H9 (cell line): ENCODE measurements at places on chromosomes 1 and 21.

DNA sequence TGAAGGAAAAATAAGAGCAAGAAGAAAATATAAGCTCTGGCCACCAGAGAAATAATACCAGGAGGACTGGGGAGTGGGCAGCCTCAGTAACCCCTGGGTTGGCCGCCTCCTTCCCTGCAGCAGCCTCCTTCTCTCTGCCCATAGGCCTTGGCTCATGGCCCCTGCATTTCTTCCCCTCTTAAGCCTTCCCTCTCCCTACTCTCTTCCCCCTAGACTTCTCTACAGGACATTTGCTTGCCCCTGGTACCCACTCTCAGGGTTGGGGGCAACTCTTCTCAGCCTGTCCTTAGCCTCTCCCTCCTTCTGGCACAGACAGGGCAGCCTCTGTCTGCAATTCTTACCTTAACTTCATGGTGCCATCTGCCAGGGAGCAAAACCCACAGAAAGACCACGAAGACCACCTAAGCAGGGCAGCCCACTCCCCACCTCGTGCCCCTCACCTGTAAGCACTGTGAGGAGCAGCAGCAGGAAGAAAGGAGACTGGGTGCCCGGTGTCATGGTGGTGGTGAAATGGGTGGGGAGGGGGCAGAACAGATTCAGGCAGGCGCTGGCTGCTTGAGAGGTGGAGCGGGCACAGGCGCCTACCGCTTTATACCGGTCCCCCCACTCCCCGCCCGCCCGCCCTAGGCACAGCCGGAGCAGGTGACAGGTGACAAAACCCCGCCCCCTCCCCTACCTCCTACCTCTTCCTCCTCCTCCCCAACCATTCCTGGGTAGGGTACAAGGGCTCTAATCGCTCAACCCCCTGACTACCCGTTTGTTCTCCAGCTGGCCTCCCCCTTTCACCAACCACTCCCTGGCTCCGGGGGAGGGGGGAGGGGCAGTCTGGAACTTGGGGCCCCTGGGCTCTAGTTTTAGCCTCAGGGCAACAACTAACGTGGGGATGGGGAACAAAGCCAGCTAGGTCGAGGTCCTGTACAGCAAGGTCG is 15.1 kb downstream of the THBS3 start:
- DNase-seq, result peak; percentile 82

- peak; percentile 61 for DNase-seq
Observed at GRCh38 chr21:42524341-42525028, 10.8 kb downstream of the SLC37A1 start.

GRCh38 chr1:174397261-174397660 is 50.5 kb upstream of the GPR52 start:
- DNase-seq, result no peak

DNA sequence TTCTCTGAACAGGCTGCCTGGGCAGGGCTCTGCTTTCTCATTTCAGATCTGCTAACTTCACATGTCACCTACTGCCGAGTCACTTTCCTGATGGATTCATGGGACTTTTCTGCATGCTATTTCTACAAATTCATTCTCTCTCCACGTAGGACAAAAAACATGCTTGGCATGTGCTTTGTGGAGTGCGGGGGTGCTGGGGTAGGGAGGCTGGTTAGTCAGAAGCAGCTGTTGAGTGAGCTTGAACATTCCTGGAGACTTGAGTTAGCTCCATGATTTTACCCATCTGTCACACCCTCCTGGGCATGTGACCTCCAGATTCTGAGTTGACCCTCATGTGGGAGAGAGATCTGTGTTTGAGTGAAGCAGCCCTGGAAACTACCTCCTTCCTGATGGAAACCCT is 71.4 kb downstream of the UCK2 start:
- DNase-seq, result peak; percentile 14

DNA sequence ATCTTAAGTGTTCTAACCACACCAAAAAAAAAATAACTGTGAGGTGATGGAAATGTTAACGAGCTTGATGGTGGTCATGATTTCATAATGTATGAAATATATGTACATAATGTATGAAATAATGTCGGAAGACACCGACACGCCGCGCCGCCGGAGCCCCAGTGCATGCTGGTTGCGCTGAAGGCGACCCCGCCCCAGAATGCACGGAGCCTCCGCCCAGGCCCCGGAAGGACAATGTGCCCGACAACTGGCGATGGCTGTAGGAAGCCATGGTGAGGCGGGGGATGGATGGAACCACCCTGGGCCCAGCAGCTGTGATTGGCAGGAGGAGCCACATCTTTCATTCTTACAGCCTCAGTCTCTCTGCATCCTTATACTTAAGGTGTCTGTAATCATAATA is 7.4 kb downstream of the OR2T10 start:
- DNase-seq, result no peak

DNA sequence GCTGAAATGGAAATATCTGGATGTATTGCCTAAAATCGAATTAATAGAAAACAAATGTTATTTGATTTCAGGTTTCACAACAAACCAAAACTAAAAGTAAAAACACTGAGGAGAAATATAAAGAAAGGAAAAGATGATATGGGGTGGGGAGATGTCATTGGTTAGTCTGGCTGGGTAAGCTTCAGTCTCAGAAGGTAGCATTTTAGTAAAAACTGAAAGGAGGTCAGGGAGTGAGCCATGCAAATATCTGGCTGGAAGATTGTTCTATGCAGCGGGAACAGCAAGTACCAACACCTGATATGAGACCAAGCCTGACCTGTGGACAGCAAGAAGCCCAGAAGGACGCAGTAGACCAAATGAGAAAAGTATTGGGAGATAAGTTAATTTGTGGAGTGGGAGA is 264.6 kb downstream of the LRRC40 start:
- DNase-seq, result no peak

DNA sequence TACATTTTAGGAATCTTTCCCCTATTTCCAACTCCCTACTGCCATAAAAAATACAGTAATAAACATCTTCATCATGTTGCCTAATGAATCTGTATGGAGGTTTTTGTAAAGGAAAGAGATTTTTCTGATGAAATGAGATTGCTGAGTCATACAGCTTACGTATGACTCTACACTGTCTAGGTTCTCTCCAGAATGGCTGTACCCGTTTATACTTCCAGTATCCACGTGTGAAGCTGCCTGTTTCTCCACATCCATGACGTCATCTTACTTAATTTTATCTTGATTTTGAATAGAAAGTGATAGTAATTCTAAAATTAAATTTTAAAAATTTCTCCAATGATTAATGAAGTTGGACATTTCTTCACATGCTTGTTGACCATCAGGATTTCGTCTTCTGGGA is 103.7 kb downstream of the COQ8A start:
- no peak for DNase-seq

- no peak for DNase-seq
Observed at GRCh38 chr1:91894036-91894761, 8.2 kb upstream of the TGFBR3 start.

GRCh38 chr1:181733486-181733885 is 250.2 kb downstream of the CACNA1E start:
- no peak for DNase-seq
